T-helper 1 cell treated with Interleukin-12 subunit alpha and Interleukin-12 subunit beta and Interleukin-4 antibody, amounts not matched to agents 30 ng/mL and 1 ng/mL, for 36 hours (primary cell): ENCODE measurements at places on chromosomes 3 and 15. TPM values are rescaled to one million over a fixed set of nuclear protein-coding genes. Genes with fewer than 3 reads are reported as not detected.

FBXO22 gene
- total RNA-seq, result 37.4 and 38.6 TPM in 2 replicates

ZNF660 gene
- total RNA-seq, result 0.29 and 0.44 TPM in 2 replicates

C3orf22 gene
- total RNA-seq, result not detected in 2 replicates

LMAN1L gene
- total RNA-seq, result 3.7 and 3.8 TPM in 2 replicates

CAMP gene
- not detected in 2 replicates for total RNA-seq

GOLGA6L6 gene
- not detected in 2 replicates for total RNA-seq

ARHGAP31 gene
- total RNA-seq, result 4.2 and 5.0 TPM in 2 replicates

TERB2 gene
- total RNA-seq, result not detected in 2 replicates

SLC9C1 gene
- not detected in 2 replicates for total RNA-seq

LRRFIP2 gene
- 32.6 and 33.3 TPM in 2 replicates for total RNA-seq

PLCD1 gene
- 16.6 and 18.5 TPM in 2 replicates for total RNA-seq

ALPK3 gene
- 0.29 and 0.49 TPM in 2 replicates for total RNA-seq

SLC6A1 gene
- not detected in 2 replicates for total RNA-seq

FBLN2 gene
- not detected in 2 replicates for total RNA-seq

CACNA1D gene
- 0.41 and 1.3 TPM in 2 replicates for total RNA-seq

IGDCC3 gene
- not detected in 2 replicates for total RNA-seq

POLQ gene
- 24.6 and 27.1 TPM in 2 replicates for total RNA-seq

PLS1 gene
- total RNA-seq, result 5.0 and 5.6 TPM in 2 replicates

SLC28A1 gene
- total RNA-seq, result not detected in 2 replicates

ZNF774 gene
- total RNA-seq, result 1.2 and 3.0 TPM in 2 replicates

HYKK gene
- total RNA-seq, result 3.4 and 3.8 TPM in 2 replicates

CEP70 gene
- total RNA-seq, result 6.5 and 7.4 TPM in 2 replicates

LRRC49 gene
- 0.29 TPM in 1 of 2 replicates, not detected in the other for total RNA-seq

CCR3 gene
- 0.24 and 0.27 TPM in 2 replicates for total RNA-seq

C3orf20 gene
- total RNA-seq, result 0.24 and 0.25 TPM in 2 replicates

MUSTN1 gene
- 0.59 and 3.0 TPM in 2 replicates for total RNA-seq

GPR160 gene
- 5.1 and 6.5 TPM in 2 replicates for total RNA-seq

TMCC1 gene
- total RNA-seq, result 22.0 and 24.9 TPM in 2 replicates

LDHAL6B gene
- total RNA-seq, result not detected in 2 replicates

ZBTB47 gene
- total RNA-seq, result 1.7 and 2.0 TPM in 2 replicates

AGTR1 gene
- not detected in 2 replicates for total RNA-seq

ADPRH gene
- total RNA-seq, result 3.9 and 5.8 TPM in 2 replicates

TMEM266 gene
- not detected in 2 replicates for total RNA-seq

ADAMTS7 gene
- 0.15 and 0.32 TPM in 2 replicates for total RNA-seq

SATB1 gene
- total RNA-seq, result 662 and 688 TPM in 2 replicates

ENTPD3 gene
- not detected in 2 replicates for total RNA-seq

STRC gene
- 0.44 and 0.46 TPM in 2 replicates for total RNA-seq

SUSD5 gene
- not detected in 2 replicates for total RNA-seq

CKMT1A gene
- not detected in 2 replicates for total RNA-seq

PCBP4 gene
- 22.3 and 23.6 TPM in 2 replicates for total RNA-seq

MON1A gene
- total RNA-seq, result 13.7 and 15.3 TPM in 2 replicates

SLC22A13 gene
- 0.71 and 0.78 TPM in 2 replicates for total RNA-seq

HES1 gene
- 8.8 and 10.8 TPM in 2 replicates for total RNA-seq

LRTM1 gene
- not detected in 2 replicates for total RNA-seq

EPHA3 gene
- 0.02 TPM in 1 of 2 replicates, not detected in the other for total RNA-seq

PPP1R14D gene
- not detected in 2 replicates for total RNA-seq

SEMA4B gene
- 27.5 and 30.7 TPM in 2 replicates for total RNA-seq

ABHD5 gene
- 19.1 and 19.2 TPM in 2 replicates for total RNA-seq

CBLB gene
- total RNA-seq, result 112 and 122 TPM in 2 replicates

GPR87 gene
- total RNA-seq, result 0.22 and 0.42 TPM in 2 replicates

CLCN2 gene
- total RNA-seq, result 3.7 and 4.9 TPM in 2 replicates

TGM5 gene
- 0.20 and 0.39 TPM in 2 replicates for total RNA-seq

DNAH1 gene
- total RNA-seq, result 27.1 and 30.1 TPM in 2 replicates
